ENCODE measurements at places on chromosomes 12 and 14.

GRCh38 chr12:92370828-92371227 lies 225.2 kb upstream of the BTG1 start:
- DNase-seq = no peak

GRCh38 chr12:114649585-114649984 lies 34.4 kb downstream of the TBX3 start:
- DNase-seq = no peak

GRCh38 chr14:99880651-99881420 lies 87.6 kb downstream of the EML1 start:
- no peak for DNase-seq

- DNase-seq = no peak
Observed at GRCh38 chr12:106582641-106583230, at the start of gene RFX4. Gene RFX4 (plus strand): TSS chr12:106583004. CDS start chr12:106583321, 317 bp downstream.

DNA sequence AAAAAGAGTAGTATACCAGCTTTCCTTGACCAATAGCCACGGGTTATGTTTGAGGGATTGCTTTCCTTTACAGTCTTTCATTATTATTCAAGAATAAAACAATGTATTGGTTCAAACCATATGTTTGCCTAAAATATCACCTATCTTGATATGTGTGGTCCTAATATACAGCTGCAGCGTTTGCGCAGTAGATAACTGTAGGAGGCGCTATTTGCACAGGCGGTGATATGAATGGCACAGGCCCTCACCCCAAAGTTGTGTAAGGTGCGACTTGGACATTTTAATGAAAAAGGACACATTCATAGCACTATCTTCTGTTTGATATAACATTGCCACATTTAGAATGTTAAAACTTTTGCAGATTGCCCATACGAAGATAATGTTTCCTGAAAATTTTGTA lies 298.4 kb downstream of the TRHDE start:
- DNase-seq = no peak

Data from RCC 7860 (cell line).